ENCODE measurements at places on chromosomes 13 and 19.

DNA sequence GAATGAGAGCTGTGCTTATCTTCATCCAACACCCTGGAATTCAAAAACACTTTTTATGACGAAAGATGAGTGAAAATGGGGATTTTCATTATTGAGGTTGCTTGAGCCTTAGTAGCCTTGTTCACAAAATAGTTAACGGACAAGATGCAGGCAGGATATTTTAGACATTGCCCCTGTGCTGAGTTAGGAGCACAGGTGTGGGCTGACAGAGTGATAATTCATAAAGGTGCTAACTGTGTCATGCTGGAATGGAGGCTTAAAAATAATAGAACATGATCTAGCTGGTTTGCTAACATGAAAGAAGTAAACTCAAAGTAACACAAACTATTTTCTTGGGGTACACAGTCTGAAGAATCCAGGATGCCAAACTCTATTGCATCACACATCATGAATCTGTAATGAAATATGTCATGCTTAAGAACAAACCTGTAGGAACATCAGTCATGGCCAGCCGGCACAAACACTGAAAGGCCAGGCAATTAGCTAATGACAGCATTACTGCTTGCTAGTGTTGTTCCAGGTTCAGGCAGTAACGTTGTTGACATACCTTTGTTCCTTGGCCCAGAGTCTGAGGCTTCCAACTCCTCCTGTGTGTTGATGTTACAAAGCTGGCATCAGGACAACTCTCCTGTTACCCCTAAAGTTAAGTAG is 55.3 kb downstream of the FRY start:
- no peak for DNase-seq

DNA sequence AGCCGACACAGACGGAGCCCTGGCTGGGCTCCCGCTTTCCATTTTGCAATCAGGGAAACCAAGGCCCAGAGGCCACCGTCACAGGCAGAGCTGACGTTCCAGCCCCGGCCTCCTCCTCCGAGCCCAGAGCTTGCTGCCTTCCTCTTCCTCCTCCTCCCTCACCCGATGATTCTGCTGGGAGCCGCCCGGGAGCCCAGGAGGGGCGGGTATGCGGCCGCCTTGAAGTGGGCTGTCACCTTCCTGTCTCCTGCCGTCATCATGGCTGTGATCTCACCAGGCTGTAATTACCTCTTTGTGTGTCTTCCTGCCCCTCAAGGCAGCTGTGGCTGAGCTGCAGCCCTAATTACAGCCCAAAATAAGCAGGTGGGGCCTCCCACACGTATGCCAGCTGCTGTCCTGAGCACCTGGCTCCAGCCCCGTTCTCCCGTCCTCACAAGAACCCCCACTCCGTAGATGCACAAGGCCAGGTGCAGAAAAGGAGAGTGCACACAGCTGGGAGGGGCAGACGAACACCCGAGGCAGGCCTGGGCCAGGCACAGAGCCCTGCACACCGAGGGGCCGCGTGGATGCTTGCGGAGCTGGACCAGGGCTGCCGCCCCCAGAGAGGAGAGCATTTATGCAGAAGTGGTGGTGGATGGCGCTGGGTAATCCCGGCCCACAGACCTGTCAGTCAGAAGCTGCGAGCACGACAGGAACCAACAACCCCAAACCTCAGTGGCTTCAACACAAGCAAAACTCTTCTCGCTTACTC is 4.0 kb downstream of the TPGS1 start:
- peak; percentile 48 for DNase-seq

GRCh38 chr13:52127783-52128702 is 830 bp downstream of the NEK5 start:
- no peak for DNase-seq

GRCh38 chr13:26881154-26881553 is 120.6 kb upstream of the GPR12 start:
- no peak for DNase-seq

- DNase-seq: no peak
These were observed 1447.6 kb downstream of the UQCRFS1 start for GRCh38 chr19:27765397-27765796.

GRCh38 chr13:51953347-51954195 is 57.7 kb downstream of the ATP7B start:
- no peak for DNase-seq

- DNase-seq: no peak
These were observed 14.3 kb downstream of the SPPL2B start for GRCh38 chr19:2342656-2343288.

GRCh38 chr13:23673867-23674605 is 103.8 kb downstream of the TNFRSF19 start:
- no peak for DNase-seq

- no peak for DNase-seq
These were observed 780 bp downstream of the ACP4 start for GRCh38 chr19:50790922-50791467.

GRCh38 chr13:94210816-94211215 is 268.7 kb downstream of the DCT start:
- no peak for DNase-seq

GRCh38 chr19:560121-560520 is 12.3 kb upstream of the BSG start:
- no peak for DNase-seq

- DNase-seq: no peak
These were observed 3.1 kb upstream of the OLFM2 start for GRCh38 chr19:9939301-9939913.

DNA sequence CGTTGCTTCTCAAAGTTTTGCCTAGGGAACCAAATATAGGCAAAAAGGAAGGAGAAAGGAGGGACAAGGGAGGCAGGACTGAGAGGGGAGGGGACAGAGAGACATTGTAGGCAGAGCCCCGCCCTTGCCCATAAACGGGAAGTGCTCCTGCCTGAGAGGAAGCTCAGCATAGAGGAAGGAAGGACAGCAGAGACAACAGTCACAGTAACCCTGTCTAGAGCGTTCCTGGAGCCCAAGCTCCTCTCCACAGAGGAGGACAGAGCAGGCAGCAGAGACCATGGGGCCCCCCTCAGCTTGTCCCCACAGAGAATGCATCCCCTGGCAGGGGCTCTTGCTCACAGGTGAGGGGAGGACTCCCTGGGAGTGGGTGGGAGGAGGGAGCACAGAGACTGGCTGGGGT is at the start of gene CEACAM21:
TSS of gene CEACAM21 (plus strand) at position 169 of the 400 bp plus-strand sequence. CDS start at position 278, 109 bp downstream.
- no peak for DNase-seq

- no peak for DNase-seq
These were observed 720.5 kb upstream of the PCDH9 start for GRCh38 chr13:67950603-67951002.

GRCh38 chr19:16206046-16206605 is 8.4 kb downstream of the AP1M1 start:
- DNase-seq: no peak

GRCh38 chr19:55198651-55199050 is 10.7 kb downstream of the PTPRH start:
- no peak for DNase-seq

DNA sequence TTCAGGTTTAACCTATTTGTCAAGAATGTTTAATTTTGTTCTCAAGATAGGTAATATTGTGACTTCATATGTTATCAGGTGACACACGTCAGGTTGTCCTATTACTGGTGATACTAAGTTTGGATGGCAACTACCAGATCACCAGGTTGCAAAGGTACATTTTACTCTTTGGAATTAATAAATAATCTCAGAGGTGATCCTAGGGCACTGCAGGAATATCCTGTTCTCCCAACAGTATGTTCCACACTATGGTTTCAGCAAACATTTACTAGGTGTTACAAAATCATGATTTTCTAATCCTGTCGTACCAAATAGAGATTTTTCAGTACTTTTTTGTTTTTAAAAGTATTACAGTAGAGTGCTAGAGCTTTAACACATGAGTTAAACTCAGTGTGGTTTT is 29.3 kb upstream of the MYCBP2 start:
- no peak for DNase-seq

DNA sequence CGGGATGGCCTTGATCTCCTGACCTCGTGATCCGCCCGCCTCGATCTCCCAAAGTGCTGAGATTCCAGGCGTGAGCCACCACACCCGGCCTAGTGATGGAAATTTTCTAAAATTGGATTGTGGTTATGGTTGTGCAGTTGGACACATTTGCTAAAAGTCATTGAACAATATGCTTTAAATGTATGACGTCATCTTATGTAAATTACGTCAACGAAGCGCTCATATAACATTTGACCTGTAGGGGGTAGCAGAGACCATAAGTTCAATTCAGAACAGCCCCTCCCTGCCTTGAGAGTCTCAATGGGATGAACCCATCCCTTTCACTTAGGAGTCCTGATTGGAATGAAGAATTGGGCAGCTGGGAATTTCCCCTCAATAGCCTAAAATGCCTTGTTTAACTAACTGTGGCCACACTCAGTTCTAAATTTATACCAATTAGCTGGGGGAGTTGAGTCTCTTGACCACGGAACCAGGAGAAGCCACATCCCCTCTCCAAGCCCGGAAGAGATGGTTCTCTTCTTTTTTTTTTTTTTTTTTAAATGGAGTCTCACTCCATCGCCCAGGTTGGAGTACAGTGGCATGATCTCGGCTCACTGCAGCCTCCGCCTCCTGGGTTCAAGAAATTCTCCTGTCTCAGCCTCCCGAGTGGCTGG is 15.2 kb upstream of the TLE6 start:
- no peak for DNase-seq

- DNase-seq: no peak
These were observed 3.4 kb downstream of the PRR36 start for GRCh38 chr19:7870571-7871436.

DNA sequence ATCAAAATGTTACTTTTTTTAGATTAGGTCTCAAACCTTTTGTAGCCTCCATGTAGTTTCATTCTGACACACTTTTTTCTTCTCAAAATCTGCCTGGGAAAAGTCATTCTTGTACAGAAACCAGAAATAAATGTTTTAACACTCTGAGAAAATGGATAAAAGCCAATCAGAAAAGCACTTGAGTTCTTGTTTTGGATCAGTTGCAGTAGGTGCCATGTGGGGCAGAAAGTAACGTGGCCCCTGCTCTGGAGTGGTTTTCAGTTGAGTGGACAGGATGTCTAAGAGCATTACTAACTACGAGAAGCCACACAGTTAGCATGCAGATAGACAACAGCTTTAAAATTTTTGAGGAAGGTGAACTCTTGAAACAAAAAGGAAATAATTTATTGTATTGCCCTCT is 19.1 kb downstream of the GPR183 start:
- DNase-seq: no peak

- DNase-seq: no peak
These were observed 3.4 kb downstream of the IGFLR1 start for GRCh38 chr19:35738887-35739229.

All from activated CD8-positive, alpha-beta memory T cell treated with anti-CD3 and anti-CD28 coated beads for 48 hours (primary cell).